RWPE1 (cell line): ENCODE measurements at places on chromosomes 5 and 9.
A peak's percentile ranks its signal among the peaks of the same experiment; 100 is the strongest.

DNA sequence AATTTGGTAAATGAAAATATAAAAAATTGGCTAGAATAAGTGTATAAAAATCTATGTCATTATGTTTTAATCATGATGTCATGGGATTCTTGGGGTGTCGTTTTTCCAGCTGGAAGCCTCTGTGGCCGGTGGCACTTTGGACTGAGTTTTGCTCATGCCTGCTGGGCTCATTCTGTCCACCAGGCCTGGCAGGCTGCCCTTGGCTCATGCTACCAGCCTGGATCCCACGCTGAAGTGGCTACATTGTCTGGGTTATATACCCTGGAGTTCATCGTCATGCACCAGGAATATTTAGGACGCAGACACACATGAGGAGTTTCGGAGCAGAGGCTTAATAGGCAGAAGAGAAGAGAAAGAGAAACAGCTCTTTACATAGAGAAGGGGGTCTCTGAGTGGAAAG, 1913.7 kb upstream of the WWC1 start:
- no peak for DNase-seq

DNA sequence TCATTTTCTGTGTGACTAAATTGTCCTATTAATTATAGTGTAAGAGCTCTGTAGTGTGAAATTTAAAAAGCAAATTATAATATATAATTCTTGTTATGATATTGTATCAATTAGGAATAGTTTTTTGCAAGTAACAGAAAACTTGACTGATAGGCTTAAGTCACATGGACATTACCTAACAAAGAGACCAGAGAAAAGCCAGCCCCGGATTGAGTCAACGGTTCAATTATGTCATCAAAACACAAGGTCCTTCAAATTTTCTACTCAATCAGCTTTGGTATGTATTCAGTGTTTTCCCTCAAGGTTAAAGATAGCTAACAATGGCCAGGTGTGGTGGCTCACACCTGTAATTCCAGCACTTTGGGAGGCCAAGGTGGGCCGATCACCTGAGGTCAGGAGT, 126.7 kb upstream of the PTGER4 start:
- DNase-seq = no peak

- DNase-seq = peak; percentile 100
Measured at GRCh38 chr9:130962418-130963316, 23.6 kb upstream of the FIBCD1 start.

- DNase-seq = no peak
Measured at GRCh38 chr5:178902849-178903248, 7.1 kb downstream of the ZFP2 start.

GRCh38 chr5:107242411-107243219, 428.1 kb downstream of the EFNA5 start:
- no peak for DNase-seq

- no peak for DNase-seq
Measured at GRCh38 chr5:159010661-159011442, 88.9 kb downstream of the EBF1 start.

DNA sequence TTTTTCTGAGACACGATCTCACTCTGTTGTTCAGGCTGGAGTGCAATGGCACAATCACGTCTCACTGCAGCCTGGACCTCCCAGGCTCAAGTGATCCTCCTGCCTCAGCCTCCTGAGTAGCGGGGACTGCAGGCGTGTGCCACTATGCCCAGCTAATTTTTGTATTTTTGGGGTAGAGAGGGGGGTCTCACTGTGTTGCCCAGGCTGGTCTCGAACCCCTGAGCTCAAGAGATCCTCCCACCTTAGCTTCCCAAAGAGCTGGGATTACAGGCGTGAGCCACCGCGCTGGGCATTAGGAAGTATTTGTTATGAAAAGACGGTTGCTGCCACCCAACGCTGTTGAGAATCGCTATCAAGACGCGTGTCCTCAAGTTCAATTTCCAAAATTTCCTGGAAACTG, 180.9 kb upstream of the TBCA start:
- DNase-seq = no peak

- DNase-seq = no peak
Measured at GRCh38 chr9:126754436-126755316, 50.2 kb upstream of the ZBTB43 start.

DNA sequence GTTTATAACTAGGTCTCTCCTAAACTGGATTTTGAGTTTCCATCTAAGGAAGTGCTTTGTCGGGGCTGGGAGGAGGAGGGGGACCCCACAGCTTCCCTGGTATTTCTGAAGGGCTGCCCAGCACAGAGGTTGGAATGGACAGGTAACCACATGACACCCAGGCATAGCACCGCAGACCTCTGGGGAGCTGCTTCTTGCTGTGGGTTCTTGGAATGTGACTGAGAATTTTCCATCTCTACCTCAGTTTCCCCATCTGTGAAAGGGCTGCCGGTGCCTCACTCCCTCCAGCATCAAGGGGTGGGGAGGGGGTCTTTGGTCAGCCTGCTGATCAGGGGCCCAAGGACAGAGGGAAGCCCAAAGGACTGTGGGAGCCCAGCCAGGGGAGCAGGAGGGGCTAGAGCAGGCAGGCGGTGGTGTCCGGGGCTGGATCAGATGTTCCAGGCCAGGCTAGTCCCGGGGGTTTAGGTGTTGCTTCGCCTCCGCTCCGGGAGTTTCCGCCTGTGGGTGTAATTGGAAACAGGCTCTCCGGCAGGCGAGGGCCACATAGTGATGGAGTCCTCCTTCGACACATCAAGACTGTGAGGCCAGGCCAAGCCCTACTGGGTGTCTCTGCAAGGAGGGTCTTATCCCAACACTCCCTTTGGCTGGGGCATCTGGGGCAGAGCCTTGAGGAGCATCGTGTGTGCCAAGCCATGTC, 3.3 kb downstream of the OLFML2A start:
- no peak for DNase-seq

- no peak for DNase-seq
Measured at GRCh38 chr5:43420241-43420640, 8.1 kb upstream of the CCL28 start.

GRCh38 chr5:134063188-134063820, 51.2 kb upstream of the TCF7 start:
- DNase-seq = no peak

GRCh38 chr5:145938776-145939539, 2.6 kb downstream of the SH3RF2 start:
- DNase-seq = no peak

DNA sequence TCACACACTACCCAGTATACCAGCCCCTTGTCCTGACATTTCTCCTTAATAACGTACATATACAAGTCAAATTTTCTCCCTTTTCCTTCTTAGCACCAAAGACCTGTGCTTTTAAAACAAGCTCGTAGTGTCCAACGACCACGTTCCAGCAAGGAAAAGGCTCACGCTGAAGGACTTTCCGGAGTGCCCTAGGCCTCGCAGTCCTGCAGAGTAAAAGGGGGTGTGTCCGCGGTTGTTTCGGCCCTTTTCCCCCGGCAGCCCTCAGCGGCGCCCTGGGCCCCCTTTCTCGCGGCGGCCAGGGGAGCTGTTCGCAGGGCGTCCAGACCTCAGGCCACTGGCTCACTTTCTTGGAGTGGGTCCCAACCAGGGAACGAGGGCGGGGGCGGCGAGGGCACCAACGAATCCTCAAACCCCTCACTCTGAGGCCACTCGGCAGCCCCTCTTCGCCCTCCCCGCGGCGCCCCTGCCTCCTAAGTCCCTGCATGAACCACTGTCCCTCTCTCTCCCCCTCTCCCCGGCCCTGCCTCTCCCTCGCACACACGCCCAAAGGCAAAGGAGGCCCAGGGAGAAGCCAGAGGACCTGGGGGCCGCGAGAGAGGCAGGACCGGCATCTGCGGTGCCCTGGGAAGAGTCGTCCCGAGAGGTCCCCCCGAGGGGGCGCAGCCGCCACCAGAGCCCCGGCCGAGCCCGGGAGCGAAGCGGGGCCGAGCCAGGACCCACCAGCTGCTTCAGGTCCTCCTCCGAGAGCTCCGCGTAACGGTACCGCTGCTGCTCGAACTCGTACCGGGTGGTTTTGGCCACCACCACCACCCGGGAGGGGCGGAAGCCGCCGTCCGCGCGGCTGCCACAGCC, 720 bp downstream of the NADK2 start:
- peak; percentile 60 for DNase-seq

DNA sequence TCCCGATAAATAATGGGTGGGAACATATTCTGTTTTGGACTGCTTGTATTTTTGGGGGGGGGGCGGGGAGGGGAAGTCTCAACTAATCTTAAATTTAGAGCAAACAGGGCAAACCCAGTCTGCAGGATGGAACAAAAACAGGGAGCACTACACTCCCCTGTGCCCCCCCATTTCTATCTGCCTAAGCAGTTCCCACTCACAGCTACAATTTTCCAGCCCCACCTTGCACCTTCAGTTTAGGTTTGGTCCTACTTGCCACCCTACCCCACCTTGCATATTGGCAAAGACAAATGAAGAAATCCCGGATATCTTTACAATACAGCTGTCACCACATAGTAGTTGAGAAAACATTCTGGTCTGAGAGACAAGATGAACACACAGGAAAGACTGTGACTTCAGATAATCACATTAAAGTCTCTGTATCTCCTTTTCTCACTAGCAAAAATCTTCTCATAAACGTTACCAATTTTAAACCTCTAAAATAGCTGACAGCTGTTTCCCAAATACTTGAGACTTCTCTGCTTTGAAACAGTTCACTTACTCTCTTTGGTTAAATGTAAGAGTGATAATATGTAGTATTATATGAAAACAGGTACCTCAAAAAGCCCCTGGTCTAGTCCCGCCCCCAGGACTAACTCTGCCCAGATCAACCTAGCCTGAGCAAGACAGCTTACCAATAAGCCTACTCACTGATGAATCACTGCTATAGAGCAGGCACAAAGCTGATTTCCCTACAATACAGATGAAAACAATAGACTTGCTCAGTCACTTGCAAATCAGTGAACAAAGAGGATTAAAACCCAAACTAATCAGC, 5.2 kb upstream of the RAPGEF6 start:
- DNase-seq = peak; percentile 49

DNA sequence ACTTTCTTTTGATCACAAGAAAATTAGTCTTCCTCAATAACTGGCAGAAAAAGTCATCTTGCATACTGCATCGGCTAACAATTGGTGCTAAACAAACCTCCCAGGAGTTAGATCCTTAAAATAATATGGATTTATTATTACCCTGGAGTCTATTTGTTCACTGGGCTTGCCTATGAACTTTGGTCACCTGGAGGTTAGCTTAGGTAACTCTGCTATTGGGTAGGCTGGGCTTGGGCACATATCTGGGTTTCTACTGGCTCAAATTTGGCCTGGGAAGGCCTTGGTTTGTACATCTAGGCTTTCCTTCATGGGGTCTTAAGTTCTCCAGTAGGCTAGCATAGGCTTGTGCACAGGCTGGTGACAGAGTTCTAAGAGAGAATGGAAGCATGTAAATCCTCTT, 279.9 kb downstream of the RASEF start:
- DNase-seq = no peak

DNA sequence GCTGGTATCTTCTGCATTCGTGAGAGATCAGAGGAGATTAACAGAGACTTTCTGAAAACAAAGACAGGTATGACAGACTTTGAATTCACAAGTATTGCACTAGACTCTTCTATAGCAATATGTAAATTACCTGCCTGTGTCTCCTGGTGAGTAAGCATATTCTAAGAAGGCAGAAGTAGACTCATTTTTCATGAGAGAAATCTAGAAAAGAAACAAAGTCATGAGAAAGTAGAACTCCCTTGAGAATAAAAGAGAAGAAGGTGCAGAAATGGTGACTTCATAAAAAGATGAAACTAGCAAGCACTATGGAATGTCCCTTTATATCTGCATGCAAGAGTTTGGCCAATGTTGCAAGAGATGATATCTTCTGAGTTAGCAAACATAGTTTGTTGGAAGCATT, 419.8 kb downstream of the DMRT2 start:
- DNase-seq = no peak

DNA sequence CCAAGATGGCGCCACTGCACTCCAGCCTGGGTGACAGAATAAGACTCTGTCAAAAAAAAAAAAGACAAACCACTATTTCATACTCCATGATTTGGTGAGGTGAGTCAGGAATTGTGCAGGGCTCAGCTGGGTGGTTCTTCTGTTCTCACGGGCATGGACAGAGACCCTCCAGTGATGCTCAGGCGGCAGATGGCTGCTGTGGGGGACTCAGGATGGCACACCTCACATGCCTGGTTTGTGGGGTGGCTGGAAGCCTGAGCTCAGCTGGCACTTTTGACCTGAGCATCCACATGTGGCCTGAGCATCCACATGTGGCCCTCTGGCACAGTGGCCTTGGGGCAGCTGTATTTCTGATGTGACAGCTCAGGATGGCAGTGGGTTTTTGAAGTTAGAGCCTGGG, 217.2 kb downstream of the IRX2 start:
- DNase-seq = no peak

DNA sequence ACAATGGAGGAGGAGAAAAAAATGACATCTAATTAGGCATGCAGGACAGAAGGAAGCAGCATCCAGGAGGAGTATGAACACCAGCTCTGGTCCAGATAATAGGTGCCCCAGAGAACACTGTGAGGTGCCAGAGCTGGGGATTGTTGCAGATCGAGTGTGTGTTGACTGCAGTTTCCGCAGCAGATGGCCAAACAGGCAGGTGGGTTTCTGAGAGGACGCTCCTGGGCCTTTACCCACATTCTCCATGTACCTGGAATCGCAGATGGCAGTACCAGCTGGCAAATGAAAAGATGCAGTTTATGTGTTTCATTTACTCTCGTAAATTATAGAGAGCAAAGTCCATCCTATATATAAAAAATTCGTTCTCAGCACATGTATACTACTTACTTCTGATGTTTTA, 182.2 kb upstream of the ISL1 start:
- DNase-seq = no peak

- no peak for DNase-seq
Measured at GRCh38 chr9:97388721-97389238, 23.1 kb upstream of the TDRD7 start.

GRCh38 chr9:85743275-85744128, 1.7 kb upstream of the AGTPBP1 start:
- DNase-seq = peak; percentile 88

GRCh38 chr5:181138258-181138657, 7.3 kb upstream of the OR2V1 start:
- no peak for DNase-seq

DNA sequence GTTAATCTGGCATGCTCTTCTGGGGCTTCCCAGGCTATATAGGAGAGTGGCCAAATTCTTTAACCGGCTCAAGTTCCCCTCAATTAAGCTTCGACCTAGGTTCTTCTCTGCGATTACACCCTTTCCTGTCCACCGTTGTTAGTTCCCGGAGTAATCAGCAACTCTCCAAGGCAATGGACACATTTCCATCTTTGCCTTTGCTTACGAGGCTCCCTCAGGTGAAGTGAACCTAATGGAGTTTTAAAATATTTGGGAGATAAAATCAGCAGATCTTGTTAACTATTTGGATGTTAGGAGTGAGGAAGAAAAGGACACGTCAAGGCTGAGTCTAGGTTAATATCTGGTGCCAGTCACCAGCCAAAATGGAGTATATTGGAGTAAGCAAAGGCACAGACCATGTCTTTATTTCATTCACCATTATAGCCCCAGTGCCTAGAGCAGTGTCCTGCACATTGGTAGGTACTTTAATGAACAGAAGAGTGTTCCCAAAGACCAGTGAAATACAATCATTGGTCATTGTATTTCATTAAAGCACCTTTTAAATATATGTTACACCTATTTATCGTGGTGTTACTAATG, 515 bp downstream of the UTP15 start:
- DNase-seq = no peak
